Kidney (tissue), 22 donors: ENCODE measurements at places on chromosomes 3 and 15. TPM values are rescaled to one million over a fixed set of nuclear protein-coding genes. Genes with fewer than 3 reads are reported as not detected.

DNA sequence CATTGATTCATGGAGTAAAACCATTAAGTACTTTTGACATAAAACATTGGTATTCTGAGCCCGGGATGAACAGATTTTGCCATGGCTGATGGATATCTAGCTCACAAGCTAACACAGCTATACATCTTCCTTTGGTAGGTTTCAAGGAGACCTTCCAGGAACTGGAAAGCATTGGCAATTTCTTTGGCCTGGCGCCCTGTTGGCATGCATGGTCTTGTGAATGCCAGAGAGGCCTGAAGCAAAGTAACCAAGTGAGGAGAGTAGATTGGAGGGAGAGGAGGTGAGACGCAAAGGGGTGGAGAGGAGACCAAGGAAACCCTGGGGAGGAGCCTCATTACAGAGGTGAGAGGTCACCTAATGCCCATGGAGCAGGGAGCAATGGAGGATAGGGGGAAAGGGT is 67.2 kb downstream of the SQOR start:
- no peak for DNase-seq

RAB43 gene
- total RNA-seq, result 27.6 TPM

DNA sequence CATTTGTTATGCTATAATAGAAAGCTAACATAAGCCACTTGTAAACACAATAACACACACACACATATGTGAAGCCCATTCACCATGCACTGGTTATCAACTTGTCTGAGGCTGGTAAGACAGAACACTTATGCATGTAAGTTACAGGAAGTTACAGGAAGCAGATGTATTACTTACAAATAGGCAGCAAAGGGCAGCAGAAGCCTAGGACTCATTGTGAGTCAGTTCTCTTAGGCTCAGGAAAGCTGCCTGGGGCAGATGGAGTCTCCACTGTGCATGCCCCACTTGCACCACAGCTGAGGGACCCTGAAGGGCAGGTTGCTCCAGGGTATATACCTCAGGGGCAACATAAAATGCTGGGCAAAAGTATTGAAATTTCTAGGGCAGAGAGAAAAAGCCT is 748.8 kb upstream of the CCDC54 start:
- DNase-seq, result no peak

GRCh38 chr3:73653351-73653750 is 28.6 kb upstream of the PDZRN3 start:
- no peak for DNase-seq

C3orf22 gene
- not detected for total RNA-seq

SSUH2 gene
- total RNA-seq, result 0.44 TPM

ANKUB1 gene
- total RNA-seq, result not detected

DNA sequence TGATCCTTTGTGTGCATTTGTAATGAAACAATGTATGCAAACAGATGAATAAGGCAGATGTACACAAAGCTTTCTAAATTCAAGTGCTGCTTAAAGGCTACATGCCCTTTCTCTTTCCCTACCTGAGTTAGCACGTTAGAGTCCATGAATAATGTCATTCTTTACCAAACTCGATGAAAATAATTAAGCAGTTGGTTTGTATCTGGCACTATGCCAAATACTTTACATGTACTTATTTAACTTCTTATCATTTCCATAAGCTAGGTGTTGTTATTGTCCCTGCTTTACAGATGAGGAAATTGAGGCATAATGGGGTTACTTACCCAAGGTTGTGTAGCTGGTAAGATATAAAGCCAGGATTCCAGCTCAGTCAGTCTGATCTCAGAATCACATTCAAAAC is 2.4 kb downstream of the GPR171 start:
- no peak for DNase-seq

- DNase-seq, result no peak
Observed at GRCh38 chr3:142626971-142627370, 30.8 kb downstream of the PLS1 start.

XIRP1 gene
- 0.09 TPM for total RNA-seq

GRCh38 chr15:36766449-36766848 is 187.0 kb downstream of the CDIN1 start:
- DNase-seq, result no peak

DNA sequence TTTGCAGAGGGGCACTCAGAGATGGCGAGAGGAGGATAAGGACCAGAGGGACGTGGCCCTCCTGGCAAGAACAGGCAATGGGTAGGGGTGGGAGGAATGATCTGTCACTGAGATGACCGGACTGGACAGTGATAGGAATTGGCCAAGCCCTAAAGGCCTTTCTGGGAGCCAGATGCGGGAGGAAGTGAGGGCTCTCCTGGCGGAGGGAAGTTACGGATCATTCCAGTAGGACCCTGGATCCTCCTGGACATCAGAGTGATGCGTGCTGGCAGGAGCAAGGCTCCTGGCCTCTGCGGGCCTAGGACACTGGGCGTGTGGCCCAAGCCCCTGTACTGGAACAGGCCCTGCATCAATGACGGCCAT is 23.4 kb downstream of the KIF7 start:
- peak; percentile 22 for DNase-seq
